CD8-positive, alpha-beta T cell (primary cell): ENCODE measurements at places on chromosomes 7 and 10.

DNA sequence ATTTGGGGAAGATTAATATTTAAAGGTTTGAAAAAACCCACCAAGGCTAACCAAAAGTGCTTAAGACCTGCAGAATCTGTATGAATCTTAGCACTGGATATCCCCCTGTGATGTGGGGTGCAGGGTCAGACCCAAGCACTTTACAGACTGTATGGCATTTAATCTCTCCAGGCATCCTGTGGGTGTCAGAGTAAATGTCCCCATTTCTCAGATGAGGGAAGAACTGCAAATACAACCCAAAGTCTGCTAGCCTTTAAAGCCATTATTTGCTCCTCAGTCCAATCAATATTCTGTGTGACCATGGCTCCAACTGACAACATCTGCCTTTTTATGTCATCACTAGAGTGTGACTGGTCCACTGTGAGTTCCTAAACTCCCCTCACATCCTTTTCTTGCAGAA lies 10.0 kb upstream of the MBL2 start:
- DNase-seq, result no peak

DNA sequence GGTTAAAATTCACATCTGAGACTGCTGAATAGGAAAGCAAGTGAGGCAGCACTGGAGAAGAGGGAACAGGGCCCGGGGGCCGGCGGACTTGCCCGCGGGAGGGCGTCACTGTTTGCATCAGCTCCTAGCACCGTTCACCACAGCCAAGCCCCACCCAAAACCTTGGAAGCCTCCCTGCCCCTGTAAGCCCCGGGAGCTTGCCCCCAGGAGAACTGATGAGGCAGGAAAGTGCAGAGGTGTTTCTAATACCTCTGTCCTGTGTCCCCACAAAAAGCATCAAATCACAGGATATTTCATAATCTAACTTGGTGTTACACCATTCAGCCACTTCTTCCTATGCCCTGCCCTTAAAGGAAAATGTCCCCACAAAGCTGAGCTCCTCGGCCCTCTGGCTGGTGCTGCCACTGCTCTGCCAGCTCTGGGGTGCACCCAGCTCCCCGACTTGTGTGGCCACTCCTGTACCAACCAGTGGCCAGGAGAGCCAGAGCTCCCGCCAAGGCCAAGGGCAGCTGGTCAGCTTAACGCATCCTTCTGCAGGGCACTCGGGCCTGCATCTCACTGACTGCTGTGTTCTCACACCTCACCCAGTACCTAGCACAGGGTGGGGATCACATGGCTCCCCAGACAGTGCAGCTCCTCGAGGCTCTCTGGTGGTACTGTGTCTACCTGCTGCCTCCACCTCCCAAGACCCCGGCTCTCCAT lies 47.3 kb upstream of the CNPY1 start:
- no peak for DNase-seq

GRCh38 chr7:130151591-130152492 lies 53.4 kb downstream of the TMEM209 start:
- peak; percentile 78 for DNase-seq

GRCh38 chr10:83649471-83649870 lies 489.8 kb upstream of the GHITM start:
- DNase-seq, result no peak

DNA sequence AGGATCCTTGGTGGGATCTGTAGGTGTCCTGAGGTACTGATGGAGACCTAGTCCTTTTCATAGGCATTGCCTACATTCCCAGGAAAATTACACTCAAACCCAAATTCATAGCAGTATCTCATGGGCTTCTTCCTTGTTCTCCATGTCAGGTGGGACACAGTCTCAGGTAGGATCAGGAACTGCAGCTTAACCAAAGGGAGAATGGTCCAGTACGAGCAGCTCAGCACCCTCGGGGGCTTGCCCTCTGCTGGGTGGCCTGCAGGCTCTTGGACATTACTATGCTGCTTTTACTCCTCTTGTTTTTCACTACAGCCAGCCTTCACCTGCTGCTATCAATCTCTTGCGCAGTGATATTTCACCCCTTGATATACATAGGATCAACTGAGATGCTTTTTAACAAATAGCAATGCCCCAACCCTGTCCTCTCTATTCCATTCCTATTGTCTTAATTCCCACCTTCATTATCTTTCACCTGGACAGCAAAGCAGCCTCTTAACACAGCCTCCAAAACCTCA lies 28.6 kb downstream of the PLA2G12B start:
- DNase-seq, result no peak

GRCh38 chr10:63237396-63237795 lies 104.3 kb downstream of the NRBF2 start:
- no peak for DNase-seq

GRCh38 chr10:36157486-36157885 lies 515.4 kb upstream of the FZD8 start:
- DNase-seq, result no peak

- DNase-seq, result no peak
Observed at GRCh38 chr10:15118615-15119014, 21.5 kb downstream of the RPP38 start.

DNA sequence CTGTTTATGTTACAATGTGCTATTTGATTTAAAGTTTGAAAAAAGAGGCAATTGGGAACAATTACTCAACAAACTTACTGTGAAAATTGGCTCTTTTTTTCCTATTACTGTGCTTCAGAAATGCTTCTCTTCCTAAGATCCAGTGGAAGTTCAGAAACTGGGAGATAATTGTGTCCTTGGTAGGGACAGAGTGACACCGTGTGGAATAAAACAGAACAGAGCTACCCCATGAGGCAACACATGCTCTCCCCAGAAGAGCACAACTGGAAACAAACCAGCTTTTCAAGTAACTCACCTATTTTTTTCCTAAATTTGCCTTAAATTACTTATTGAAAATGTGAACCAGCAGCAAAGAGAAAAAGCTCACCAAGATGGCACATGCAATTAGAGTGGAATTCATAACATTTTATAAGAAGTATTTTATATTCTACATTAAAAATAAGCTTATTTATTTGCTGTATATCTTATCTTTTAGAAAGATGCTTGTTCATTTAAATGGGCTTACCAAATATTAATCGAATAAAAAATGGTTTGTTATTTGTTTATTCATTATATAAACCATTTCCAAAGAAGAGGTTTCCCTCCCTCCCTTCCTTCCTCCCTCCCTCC lies 346.1 kb upstream of the ANKRD30A start:
- no peak for DNase-seq

DNA sequence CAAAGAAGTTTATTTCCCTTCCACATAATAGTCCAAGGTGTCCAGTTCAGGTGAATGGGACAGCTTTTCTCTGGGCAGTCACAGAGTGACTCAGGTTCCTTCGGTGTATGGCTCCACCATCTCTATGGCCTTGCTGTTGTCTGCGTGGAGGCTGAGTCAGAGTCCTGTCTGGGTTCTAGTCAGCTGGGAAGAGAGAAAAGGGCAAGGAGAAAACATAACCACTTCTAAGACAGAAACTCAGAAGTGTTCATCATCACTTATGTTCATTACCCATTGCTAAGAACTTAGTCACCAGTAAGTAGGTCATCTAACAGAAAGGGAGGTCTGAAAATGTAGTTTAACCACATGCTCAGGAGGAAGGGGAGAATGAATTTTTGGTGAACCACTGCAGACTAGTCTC lies 32.4 kb upstream of the CCDC7 start:
- peak; percentile 21 for DNase-seq

- DNase-seq, result no peak
Observed at GRCh38 chr10:21961847-21962246, 41.7 kb downstream of the DNAJC1 start.

DNA sequence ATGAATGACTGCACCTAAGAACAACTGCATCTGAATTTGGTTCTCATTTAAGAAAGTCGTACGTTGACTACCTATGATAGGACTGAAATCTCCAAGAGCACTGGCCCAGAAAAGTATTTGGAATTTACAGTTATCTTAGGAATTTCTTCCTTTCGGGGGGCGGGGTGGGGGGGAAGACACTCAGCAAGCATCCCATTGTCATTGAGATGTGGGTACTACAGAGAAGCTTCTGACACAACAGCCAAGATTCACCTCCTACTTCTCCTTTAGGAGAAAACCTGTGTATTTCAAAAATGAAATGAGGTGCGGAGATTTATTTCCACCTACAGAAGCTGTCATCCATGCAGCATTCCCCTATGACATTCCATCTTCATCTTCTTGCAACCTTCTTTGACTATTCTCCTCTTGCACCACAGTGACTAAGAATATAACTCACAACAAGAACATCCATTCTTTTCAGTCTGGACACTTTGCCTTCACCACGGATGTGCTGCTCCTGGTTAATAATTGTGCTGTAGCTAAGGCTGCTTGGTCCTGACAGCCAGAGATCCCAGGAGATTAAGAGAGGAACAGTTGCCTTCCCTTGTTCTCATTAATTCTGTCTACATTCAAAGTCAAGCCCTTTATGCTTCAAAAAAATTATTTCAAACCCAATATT lies 98.4 kb upstream of the FRMD4A start:
- DNase-seq, result no peak

GRCh38 chr10:61836888-61837754 lies 64.4 kb upstream of the ARID5B start:
- DNase-seq, result no peak

DNA sequence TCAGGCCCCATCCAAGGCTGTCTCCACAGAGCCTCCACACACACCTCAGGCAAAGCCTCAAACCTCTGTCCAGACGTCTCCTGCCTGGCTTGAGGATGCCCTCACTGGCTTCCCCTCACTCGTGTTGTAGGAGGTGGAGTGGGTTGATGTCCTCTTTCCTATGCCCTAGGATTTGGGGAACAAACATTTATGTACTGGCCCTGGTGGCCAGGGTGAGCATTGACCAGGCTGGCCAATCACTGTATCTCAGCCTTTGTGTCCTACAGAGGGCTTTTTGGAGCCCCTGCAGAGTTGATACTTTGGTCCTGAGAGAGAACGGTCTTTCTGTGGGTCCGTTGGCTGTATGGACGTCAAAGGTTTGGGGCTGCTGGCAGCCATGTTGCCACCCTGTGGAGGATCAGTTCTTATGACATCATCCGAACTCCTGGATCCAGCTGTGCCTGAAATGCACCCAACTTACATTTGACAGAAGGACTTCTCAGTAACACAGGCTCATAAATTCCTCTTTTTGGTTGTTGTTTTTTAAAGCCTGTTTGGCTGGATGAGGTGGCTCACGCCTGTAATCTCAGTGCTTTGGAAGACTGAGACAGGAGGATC lies 2.3 kb upstream of the GRID2IP start:
- no peak for DNase-seq

- DNase-seq, result no peak
Observed at GRCh38 chr10:191703-192518, 56.7 kb downstream of the ZMYND11 start.

- no peak for DNase-seq
Observed at GRCh38 chr10:75024971-75025523, 86.4 kb upstream of the SAMD8 start.

DNA sequence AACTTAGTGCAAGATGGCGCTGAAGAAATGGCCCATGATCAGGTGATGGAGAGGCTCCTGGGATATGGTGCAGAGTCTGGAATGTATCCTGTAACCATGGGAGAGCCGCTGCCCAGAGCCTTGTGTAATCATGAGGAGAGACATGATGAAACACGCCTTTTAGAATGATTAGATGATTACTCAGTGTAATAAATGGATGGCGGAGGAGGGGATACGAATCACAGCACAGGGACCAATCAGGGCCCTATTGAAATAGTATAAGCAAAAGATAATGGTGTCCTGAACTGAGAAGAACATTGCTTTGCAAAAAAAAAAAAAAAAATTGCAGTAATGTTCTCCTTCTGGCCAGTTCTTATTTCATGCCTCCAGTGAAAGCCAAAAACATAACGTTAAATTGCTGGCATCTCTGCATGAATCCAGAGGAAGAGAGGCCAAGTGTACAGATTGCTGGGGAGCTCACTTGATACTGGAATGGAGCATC lies 668.5 kb upstream of the AUTS2 start:
- no peak for DNase-seq

DNA sequence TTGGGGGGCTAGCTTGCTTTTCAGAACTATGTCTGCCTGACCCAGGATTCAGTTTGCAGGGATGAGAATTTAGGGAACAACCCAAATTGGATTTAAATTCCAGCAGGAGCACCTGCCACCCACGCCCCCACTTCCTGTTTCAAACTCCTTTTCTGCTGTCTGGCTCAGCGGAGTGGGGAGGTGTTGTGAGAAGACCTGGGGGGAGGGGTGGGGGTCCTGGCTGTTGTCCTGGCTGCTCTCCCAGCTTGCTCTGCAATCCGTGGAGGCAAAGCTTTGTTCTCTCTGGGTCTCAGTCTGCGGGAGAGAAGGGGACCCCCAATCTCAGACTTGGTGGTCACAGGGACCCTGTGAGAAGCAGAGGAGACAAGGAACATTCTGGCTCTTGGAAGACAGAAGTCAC lies 799 bp downstream of the KCNK18 start:
- no peak for DNase-seq

DNA sequence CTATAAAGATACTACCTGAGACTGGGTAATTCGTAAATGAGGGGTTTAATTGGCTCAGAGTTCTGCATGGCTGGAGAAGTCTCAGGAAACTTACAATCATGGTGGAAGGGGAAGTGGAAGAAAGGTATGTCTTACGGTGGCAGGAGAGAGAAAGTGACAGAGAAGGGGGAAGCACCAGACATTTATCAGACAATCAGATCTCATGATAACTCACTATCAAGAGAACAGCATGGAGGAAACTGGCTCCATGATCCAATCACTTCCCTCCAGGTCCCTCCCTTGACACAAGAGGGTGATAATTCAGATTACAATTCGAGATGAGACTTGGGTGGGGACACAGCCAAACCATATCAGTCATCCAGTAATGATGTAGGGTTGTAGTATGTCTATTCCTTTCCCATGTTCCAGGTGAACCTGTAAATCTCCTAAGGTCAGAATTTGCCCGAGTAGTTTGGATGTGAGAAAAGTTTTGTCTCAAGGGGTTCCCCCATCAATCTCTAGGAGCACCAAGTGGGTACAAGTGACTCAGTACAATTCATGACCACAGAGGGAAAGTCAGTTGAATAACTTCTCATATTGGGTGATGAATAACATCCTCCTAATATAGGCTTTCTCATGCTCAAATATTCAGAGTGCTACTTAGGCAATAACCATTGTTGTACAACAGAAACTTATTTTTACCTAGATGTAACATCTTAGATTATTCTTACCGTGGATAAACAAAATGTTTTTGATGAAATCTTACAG lies 39.7 kb upstream of the MTPN start:
- DNase-seq, result no peak

DNA sequence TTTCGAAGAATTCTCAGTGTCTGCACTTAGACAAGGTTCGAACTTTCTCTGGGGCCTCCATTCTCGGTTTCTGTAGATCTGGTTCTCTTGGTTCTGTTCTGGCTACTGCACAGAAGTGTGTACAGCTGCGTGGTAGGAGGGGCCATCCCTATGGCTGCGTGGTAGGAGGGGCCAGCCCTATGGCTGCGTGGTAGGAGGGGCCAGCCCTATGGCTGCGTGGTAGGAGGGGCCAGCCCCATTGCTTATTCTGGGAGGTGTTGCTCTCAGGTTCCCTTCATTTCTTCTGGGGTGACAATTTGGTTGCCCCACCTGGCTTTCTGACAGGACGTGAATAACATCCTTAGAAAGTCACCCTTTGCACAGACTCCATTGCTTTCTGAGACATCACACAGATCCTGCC lies 65.2 kb upstream of the CHST15 start:
- no peak for DNase-seq

- no peak for DNase-seq
Observed at GRCh38 chr7:110557-111232, 81.7 kb upstream of the FAM20C start.
